ELR (cell line): ENCODE measurements at places on chromosomes 5 and 9.

DNA sequence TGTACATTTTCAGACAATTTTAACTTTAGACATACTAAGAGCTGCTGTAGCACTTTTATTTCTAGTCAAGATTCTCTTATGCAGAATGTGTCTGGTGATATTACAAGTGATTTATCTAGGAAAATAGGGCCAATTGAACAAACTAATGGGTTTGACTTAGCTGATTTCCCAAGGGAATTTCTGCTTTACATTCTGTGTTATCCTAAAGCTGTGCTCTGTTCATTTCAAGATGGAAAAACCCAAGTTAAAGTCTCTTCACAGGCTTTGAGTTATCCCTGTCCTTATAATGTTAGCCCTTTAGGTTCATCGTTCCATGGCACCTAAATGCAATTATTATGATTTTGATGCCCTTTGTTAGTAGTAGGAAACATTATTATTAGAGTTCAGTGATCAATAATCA, 704.9 kb upstream of the CDH18 start:
- no peak for DNase-seq

DNA sequence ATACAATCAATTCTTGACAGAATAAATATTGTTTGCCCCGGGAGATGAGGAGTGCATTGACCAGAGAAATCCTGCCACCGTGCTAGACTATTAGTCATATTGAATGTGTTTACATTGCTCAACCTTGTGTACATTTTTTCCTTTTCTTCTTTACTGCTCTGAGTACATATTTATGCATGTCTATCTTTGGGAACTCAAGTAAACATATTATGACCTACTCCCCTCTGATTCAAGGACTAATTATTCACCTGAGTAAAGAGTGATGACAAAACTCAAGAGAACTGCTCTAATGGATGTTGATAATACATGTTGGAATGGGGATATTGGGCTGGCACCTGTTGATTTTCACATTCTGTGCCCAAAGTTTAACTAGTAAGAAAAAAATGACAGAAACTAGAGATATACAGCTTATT, 3.9 kb upstream of the SPINK1 start:
- DNase-seq = peak; percentile 22

GRCh38 chr9:121622387-121623203, 28.8 kb upstream of the DAB2IP start:
- no peak for DNase-seq

GRCh38 chr5:160921-161802, 30.1 kb upstream of the LRRC14B start:
- no peak for DNase-seq

GRCh38 chr5:120614531-120615180, 150.6 kb downstream of the PRR16 start:
- peak; percentile 48 for DNase-seq

DNA sequence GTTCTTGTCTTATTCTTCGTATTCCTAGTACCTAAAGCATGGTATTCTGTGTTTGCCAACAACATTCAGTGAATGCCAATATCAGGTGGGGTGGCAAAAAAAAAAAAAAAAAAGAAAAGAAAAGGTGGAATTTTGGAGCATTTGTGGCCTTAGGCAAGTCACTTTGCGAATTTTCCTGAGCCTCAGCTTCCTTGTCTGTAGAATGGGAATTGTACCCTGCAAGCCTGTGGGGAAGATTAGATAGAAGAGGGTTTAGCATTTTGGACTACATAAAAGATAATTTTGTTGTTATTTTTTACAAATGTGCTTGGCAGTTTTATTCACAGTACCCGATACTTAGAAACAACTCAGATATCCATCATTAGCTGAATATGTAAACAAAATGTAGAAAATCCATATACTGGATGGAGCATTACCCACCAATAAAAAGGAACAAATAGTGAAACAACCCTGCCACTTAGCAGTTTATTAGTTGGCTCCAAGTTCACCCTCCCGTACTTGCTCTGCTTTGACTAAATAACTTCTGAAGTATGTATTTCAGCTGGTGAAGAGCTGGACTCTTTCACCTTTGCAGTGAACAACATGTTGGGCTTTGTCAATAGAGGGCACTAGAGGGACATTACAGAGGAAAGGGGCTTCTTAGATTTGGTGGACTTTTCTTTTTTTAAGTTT, 13.6 kb downstream of the UBE2D2 start:
- peak; percentile 69 for DNase-seq

GRCh38 chr5:168341178-168341577, 49.7 kb downstream of the WWC1 start:
- DNase-seq = peak; percentile 79

GRCh38 chr5:37777432-37778130, 62.3 kb downstream of the GDNF start:
- DNase-seq = peak; percentile 87

- no peak for DNase-seq
Observed at GRCh38 chr5:152813526-152813925, 408.4 kb upstream of the NMUR2 start.

DNA sequence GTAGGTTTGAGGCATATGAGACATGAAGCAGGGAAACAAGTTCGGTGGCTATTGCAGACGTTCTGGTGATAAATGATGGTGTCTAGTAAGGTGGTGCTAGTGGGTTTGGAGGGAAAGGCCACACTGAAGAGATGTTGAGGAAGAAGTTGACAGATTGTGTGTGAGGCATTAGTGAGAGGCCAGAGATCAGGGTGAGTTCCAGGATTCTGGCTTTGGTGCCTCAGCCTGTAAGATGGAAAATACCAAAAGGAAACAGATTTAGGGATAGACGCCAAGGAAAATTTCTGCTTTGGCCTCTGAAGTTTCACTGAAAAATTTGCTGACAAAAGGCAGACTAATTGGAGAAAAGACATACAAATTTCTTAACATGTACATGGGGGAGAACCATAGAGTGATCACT, 6.4 kb upstream of the PAIP1 start:
- DNase-seq = no peak

GRCh38 chr9:98479967-98480847, 224.8 kb upstream of the TBC1D2 start:
- peak; percentile 49 for DNase-seq

- no peak for DNase-seq
Observed at GRCh38 chr5:82808960-82809359, 268.2 kb downstream of the TMEM167A start.

DNA sequence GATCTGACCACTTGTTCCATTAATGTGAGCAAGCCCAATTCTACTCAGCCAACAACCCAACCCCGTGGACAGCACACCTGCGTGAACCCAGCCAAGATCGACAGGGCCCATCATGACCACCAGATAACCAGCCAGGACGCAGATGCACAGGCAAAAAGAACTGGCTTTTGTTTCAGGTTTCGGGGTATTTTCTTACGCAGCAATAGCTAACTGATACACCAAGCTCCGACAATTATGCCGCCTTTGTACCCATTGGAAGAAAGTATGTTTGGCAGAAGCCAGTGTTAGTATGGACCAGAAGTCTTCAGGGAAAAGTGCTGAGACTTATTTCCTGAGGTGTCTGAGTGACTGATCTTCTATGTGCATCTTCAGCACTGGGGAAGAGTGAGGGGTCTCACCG, 6.0 kb upstream of the ADAMTS16 start:
- no peak for DNase-seq

GRCh38 chr5:175860531-175861045, 10.8 kb upstream of the CPLX2 start:
- no peak for DNase-seq

DNA sequence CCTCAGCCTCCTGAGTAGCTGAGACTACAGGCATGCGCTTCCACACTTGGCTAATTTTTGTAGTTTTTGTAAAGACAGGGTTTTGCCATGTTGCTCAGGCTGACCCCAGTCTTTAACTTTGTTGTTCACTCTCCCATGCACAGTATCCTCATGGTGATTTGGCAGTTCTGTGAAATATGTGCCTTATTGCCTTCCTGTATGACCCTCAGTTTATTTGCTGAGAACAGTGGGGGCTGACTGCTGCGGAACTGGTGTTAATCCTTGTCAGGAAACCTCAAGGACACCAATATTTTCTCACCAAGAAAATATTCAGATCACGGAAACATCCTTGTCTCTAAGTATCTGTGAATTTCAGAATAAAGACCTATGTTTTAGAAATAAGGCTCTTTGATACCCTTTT, 287.8 kb downstream of the ARRDC3 start:
- DNase-seq = no peak

DNA sequence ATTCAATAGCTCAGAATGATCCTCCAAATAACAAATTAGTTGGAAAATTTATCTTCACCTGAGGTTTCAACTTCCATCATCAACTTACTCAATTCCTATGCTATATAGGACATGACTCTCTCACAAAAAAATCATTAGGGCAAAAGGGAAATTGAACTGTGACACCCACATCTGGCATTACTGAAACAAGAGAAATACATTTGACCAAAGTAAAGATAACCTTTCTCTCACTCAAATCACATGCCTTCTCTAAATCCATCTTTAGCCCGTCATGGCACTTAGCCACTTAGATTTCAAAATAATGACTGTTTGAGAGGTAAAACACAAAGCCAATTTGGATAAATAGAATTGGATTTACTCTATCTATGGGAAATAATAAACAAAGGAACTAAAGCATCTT, 126.4 kb downstream of the ADAMTS6 start:
- DNase-seq = no peak

- DNase-seq = no peak
Observed at GRCh38 chr5:15206133-15206532, 293.8 kb upstream of the FBXL7 start.

- DNase-seq = no peak
Observed at GRCh38 chr5:131245312-131245711, 18.5 kb upstream of the CDC42SE2 start.

DNA sequence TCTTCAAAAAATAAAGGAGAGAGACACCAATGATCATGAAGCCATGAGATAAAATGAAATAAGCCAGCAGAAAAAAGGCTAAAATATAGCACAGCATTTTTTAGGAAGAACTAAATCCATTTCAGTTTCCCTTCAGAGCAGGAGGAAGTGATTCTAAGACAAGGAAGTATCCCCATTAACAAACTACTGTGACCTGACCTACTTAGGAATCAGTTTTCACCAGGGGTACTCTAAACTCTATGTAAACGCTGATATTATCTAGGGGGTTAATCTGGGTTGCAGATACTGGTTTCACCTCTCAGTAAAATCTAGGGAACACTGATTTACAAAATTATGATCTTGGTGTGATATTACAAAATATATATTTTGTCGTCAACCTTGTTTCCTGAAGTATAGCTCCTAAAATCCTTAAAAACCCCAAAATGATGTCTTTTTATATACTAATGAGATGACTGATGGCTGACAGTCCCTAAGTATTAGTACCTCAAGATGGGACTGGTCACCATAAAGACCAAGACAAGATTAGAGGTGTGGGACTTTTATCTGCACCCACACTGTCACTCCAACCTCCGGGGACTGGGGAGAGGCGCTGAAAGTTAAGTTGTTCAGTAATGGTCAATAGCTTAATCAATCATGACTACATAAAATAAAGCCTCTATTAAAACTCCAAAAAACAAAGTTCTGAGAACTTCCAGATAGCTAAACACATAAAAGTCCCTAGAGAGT, 2.9 kb upstream of the FNBP1 start:
- no peak for DNase-seq

GRCh38 chr5:99355881-99356280, 427.1 kb upstream of the CHD1 start:
- no peak for DNase-seq

- peak; percentile 55 for DNase-seq
Observed at GRCh38 chr9:71001780-71002386, 119.5 kb downstream of the TRPM3 start.

GRCh38 chr9:14096258-14096922, 217.6 kb downstream of the NFIB start:
- no peak for DNase-seq

GRCh38 chr5:159120446-159120845, 20.7 kb upstream of the EBF1 start:
- DNase-seq = no peak

DNA sequence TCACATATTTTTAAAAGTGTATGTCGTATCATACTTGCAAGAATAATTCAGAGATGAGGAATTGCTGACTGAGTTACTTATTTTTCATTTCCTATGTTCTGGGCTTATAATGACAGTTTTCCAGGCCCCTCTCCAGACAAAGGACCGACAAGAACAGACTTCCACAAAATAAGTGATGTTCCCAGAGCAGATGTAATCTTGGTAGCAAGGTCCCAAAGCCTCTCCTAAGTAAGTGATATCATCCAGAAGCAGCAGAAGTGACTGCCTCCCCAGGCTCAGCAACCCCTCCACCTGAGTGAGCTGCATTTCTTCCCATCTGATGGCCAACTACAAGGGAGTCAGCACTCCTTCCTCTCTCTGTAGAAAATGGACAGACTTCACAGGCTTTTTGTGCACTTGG, 57.1 kb downstream of the SEMA6A start:
- no peak for DNase-seq

DNA sequence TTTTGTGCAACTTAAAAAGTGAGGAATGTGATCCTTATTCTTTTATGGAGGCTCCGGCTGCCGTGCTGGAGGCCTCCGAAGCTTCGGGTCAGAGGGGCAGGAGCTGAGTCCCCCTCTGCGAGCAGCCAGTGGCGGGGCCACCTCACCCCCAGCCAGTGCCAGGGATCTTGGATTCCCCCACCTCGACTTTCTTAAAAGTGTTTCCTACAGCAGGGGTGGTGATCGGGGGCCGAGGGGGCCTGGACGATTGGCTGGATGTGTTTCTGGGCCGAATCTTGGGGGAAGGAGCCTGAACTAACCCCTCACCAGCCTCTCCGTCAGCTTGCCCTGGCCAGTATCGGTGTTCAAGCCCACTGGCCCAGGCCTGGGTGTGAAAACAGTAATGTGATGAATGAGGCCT, 92.2 kb upstream of the LMX1B start:
- no peak for DNase-seq

DNA sequence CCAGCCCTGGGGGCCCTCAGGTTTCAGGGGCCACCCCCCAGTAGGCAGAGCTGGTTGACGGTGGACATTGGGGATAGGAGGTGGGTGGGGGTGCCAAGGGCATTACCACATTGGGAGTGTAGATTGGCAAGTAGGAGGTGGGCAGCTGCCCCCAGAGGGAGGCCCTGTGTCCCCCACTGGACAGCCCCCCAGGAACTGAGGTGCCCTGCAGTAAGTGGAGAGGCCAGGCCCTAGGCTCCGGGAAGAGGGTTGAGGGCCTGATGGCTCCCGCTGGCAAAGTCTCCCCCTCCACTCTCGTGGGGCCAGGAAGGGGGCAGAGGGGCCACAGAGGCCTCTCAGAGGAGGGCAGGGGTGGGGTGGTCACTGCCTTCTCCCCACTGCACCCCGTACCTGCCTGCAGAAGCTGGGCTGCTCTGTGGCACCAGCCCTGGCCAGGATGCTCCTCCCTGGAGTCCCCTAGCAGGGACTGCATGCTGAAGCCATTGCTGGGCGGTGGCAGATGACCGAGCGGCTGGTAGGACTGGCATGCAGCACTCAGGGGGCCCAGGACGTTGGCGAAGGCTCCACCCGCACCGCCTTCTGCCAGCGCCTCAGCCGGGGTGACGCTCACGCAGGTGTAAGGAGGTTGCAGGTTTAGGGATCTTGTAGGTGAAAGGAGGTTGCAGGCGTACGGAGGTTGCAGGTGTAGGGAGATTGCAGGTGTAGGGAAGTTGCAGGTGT, 89.6 kb upstream of the CACNA1B start:
- no peak for DNase-seq

GRCh38 chr5:89445106-89445745, 562.2 kb upstream of the MEF2C start:
- no peak for DNase-seq
